ENCODE measurements at places on chromosomes 7 and 10. TPM values are rescaled to one million over a fixed set of nuclear protein-coding genes. Genes with fewer than 3 reads are reported as not detected.

DNA sequence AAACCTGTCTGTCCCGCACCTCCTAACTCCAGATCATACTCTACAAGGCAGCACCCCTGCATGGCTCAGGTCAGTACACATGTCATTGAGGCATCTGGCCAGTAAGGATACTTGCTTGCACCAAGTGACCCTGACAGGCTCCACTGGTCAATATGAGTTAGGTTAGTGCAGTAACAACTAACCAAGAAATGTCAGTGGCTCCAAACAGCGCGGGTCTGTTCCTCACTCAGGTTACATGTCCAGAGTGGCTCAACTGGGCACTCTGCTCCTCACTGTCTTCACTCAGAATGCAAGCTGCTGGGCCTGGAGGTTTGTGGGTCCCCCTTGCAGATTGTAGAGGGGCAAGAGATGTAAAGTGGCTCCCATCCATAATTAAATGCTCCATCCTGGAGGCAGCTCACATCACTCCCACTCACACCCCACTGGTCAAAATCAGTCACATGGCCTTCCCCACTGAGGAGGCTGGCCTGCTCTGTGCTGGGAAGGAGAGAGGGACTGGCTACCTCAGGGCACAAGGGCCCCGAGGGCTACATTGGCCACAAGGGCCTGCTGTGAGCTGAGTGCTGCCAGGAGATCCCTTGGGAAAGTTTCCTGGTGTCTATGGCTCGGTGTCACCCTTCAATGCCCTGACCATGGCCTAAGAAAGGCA lies 109.1 kb upstream of the GDF10 start:
- DNase-seq, result no peak

GRCh38 chr7:50281680-50282445 lies 22.7 kb upstream of the IKZF1 start:
- DNase-seq, result no peak

GRCh38 chr10:22824984-22825383 lies 102.9 kb upstream of the ARMC3 start:
- no peak for DNase-seq

GRCh38 chr10:102230861-102231356 lies 4.8 kb downstream of the ELOVL3 start:
- DNase-seq, result no peak

GRCh38 chr7:41059796-41060195 lies 643.1 kb downstream of the INHBA start:
- DNase-seq, result no peak

DNA sequence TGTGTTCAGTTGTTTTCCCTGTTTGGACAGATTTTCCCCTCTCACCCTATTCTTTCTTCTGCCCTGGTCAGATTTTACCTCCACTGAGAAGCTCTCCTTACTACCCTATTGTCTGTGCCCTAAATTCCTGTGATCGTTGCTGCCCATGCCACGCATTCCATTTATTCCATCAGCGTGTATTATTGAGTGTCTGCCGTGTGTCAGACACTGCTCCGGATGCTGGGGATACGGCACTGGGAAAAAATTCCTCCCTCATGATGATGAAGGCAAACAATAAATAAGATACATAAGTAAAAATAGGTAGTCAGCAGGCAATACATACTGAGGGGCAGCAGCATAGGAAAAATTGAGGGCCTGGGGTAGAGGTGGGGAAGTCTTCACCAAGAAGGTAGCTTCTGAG lies 86.8 kb downstream of the FANK1 start:
- DNase-seq, result no peak

- DNase-seq, result no peak
Measured at GRCh38 chr10:67549390-67549789, 146.6 kb downstream of the CTNNA3 start.

DNA sequence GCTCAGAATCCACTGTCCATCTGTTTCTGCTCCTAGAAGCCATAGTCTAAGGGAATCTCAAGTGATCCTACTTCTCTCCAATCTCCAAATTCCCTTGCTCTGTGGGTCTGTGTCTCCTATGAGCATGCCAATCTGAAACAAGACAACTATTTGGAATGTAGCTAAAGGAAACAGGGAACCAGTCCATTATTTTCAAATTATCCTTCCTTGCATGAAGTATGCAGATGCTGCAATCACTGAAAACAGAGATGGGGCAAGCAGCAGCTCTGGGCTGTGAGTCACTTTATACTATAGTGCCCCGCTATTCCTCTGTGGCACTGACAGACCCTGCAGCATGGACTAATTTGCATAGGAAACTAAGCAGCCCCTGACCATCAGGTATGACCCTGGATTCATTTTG lies 76.9 kb upstream of the PRSS58 start:
- no peak for DNase-seq

DNA sequence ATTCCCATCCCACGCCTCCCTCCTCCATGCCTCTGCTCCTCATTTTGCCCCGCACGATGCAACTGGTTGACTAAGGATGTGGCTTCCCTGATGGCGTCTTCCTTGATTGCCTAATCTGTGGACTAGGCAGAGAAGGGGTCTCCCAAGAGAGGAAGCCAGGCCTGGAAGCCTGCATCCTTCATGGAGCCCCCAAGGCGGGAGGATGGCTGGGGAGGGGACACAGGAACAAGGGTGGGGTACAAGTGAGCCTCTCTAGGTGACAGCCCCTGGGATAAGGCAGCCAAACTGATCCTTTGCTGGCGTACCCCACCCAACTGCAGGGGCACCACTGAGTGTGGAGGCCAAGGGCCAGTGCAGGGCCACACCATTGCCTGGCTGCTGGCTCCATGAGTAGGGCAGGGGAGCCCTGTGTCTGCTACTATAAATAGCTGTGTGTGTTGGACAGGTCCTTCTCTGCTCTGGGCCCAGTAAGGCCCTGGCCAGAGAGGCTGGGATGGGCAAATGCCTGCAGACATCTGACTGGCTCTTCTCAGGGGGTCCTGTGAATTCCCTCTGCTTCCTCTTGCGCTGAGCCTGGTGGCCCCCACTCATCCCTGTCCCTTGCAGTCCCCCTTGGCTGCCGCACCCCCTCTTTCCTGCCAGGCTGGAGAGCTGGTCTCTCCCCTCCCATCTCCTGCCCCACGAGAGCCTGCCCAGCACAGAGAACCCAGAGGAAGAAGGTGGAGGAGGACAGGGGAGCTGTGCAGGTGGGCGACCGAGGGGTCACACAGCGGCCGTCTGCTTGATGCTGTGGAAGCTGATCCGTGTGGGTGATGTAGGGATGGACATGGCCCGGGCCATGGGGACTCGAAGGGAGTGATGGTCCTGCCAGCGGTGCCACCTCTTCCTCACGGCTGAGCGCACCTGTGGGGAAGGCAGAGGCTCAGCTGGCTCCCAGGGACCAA lies 29.3 kb downstream of the CRHR2 start:
- no peak for DNase-seq

DNA sequence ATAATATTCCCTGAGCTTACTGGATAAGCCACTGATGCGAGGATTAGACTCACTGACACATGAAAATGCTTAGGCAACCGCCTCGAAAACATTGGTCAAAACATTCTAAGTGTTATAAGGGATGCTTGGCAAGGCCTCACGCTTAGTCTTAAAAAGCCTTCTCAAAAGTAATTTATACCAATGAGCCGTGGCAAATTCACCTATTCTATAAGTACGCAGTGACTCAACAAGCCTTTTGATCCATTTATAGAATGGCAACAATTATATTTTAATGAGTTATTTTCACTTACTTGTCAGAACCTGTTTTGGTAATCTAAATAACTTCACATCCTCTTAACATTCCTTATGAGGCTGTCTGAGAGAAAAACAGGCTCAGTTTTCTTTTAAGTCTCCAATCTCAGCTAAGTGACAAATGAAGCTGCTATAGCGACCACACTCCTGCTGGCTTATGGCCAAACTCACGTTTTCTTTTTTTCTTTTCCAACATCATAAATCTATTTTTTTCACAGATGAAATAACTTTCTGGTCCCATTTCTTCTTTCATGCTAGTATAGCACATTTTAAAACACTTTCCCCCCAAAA lies 121.2 kb upstream of the AFAP1L2 start:
- DNase-seq, result no peak

DNA sequence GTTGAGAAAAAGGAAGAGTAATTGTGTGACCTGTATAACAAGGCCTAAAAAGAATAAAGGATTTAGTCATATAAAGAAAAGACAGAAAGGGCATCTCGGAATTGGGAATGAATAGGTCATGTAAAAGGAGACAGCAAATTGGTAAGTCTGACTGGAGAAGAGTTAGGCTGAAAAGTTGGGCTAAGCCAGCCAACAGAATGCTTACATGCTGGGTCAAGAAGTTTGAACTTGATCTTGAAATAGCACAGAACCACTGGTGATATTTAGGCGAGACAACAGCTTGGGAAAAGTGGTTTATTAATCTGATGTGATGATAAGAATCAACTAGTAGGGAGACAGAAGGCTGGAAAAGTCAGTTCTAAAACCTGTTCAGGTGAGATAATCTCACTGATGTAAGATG lies 4.8 kb downstream of the IDE start:
- DNase-seq, result no peak

- DNase-seq, result no peak
Measured at GRCh38 chr7:45919993-45920459, 1.0 kb downstream of the IGFBP3 start.

DNA sequence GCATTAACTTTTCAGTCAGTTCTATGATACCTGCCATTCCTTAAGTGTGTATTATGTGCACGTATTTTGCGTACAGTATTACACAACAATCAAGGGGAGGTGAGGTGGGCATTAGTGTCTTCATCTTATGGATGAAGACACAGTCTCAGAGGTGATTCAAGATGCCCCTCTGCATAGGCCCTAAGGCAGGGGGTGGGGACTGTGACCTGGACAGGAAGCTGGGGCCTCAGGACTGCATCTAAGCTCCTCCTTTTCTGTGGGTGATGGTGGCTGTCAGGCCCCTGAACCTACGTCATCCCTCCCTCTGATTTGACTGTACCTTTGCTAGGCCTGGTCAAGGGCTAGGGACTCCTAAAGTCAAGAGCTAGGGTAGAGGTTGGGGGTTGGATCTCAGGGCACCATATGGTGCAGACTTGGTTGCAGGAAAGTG lies 38.9 kb downstream of the HK1 start:
- DNase-seq, result no peak

- DNase-seq, result no peak
Measured at GRCh38 chr10:79047875-79048638, 20.7 kb upstream of the ZMIZ1 start.

DNA sequence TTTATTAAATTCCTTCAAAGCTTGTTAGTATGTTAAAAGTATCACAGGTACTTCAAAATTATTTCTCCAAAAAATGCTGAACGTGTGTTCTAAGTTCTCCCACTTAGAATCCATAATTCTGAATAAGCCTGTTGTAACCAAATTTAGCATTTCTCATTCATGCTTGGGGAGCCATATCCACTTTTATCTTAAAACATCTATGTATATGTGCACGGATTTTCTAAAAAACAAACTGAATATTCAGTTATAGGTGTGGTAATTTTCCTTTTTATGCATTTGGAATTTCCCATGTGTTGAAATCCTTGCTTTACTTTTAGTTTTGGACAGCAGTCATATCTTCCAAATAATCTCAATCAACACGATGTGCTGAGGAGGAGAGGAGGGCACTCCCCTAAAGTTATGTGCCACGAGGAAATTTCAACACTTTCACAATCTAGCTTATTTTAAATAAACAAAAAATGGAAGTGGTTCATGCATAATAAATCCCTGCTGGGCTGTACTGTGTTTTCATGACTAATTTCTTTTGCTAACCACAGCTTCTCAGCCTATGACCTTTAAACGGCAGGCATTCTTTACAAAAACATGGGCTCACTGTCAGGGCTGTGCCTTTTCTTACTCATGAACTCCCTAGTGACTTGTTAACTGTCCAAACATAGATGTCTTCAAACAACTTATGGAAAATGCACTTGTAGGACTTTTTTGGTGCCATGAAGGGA lies 380.3 kb upstream of the SEMA3C start:
- no peak for DNase-seq

DNA sequence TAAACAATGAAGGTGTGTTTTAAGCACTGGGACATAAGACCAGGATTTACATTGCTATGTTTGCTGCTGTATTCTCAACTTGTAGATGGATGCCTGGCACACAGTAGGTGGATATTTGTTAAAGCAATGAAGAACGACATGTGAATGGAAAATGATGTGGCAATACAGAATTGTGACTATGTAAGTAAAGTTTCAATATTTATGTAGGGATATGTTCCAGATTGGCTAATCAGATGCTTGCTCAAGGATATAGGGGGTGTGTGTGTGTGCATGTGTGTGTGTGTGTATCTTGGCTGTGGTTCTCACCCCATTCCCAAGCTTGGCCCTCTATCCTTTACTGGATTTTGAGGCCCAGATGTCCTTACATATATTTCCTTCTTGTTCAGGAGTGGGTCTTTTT lies 42.7 kb upstream of the LAMB1 start:
- DNase-seq, result no peak

GRCh38 chr10:96951954-96952353 lies 119.9 kb downstream of the LCOR start:
- DNase-seq, result no peak

HDAC9 gene
- 10.3 TPM for total RNA-seq

POMZP3 gene
- 7.5 TPM for total RNA-seq

PCLO gene
- under 0.01 TPM for total RNA-seq

C10orf105 gene
- 0.22 TPM for total RNA-seq

IDE gene
- total RNA-seq, result 20.4 TPM

ASAH2 gene
- total RNA-seq, result 0.66 TPM

INHBA gene
- 8.6 TPM for total RNA-seq

CYP3A7 gene
- total RNA-seq, result not detected

AKR1C8 gene
- total RNA-seq, result not detected
